Heart right ventricle (tissue), 16 donors: ENCODE measurements at places on chromosomes 13 and 19. TPM values are rescaled to one million over a fixed set of nuclear protein-coding genes. Genes with fewer than 3 reads are reported as not detected.

Gene SLC6A16
- total RNA-seq = 0.65 TPM

Gene ANKLE1
- 0.19 TPM for total RNA-seq

Gene CATSPERD
- total RNA-seq = not detected

Gene VSTM2B
- total RNA-seq = not detected

Gene CRB3
- total RNA-seq = not detected

Gene TUBA3C
- 0.20 TPM for total RNA-seq

Gene CEACAM16
- not detected for total RNA-seq

Gene DCLK1
- 16.9 TPM for total RNA-seq

Gene GRK1
- total RNA-seq = not detected

Gene ZNF208
- 23.2 TPM for total RNA-seq

Gene TGFBR3L
- 1.1 TPM for total RNA-seq

Gene KCTD15
- total RNA-seq = 7.0 TPM

Gene OR7D2
- not detected for total RNA-seq
